ENCODE measurements at places on chromosomes 7 and 10. TPM values are rescaled to one million over a fixed set of nuclear protein-coding genes. Genes with fewer than 3 reads are reported as not detected.

GRCh38 chr10:77179015-77179695 lies 458.5 kb downstream of the KCNMA1 start:
- DNase-seq, result no peak

DNA sequence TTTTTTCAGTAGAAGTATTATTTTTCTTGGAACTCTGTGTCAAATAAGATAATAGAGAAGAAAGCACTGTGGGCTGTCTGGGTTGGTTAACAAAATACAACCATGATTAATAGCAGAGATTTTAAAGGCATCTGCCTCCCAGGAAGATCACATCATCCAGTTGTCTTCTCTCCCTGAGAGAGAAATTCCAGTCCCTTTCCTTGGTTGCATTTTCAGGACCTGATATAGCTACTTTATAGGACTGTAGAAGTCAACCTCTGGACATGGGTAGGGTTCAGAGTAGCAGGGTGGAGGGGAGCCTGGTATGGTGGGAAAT lies 309.9 kb upstream of the IGFBP3 start:
- DNase-seq, result no peak

- DNase-seq, result no peak
Observed at GRCh38 chr10:76176166-76176550, 744.7 kb downstream of the LRMDA start.

DNA sequence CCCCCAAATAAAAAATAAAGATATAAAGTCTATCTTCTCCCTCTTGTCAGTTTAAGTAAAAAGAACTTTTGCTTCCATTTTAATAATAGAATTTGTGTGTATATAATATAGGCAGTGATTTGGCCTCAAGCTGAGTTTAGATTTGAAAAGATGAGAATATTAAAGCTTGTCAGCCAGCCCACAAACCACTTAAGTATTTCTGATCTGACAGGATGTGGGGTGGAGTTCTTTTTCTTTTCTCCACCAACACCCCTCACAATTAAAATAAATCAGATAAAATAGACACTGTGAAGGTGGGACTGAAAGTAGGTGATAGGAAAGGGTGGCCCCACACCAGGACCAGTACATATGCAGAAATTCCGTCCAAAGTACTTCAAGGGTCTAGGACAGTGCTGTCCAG lies 714.1 kb downstream of the AUTS2 start:
- DNase-seq, result no peak

- no peak for DNase-seq
Observed at GRCh38 chr7:562789-563628, 43.4 kb upstream of the PDGFA start.

Gene ZP3
- not detected for total RNA-seq

- DNase-seq, result no peak
Observed at GRCh38 chr7:148037044-148037443, 553.5 kb upstream of the C7orf33 start.

Gene ZNF804B
- not detected for total RNA-seq

Gene ZNF488
- total RNA-seq, result 3.2 TPM

DNA sequence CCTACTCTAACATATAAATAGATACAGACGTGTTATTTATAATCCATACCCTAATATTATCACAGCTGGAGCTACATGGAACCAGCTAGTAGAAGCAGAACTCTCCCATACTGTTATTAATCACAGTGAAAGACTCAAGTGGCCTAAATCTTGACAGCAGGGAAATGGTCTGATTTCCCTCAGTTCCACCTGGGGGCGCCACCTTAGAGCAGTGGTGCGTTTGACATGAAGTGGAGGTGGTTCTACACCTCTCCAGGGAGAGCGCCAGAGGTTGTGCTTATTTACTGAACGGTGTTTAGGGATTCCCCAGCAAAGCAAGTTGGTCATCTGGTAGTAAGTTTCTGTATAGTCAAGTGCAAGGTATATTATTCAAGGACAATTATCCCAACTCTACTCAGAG lies 17.6 kb downstream of the DNTT start:
- no peak for DNase-seq

DNA sequence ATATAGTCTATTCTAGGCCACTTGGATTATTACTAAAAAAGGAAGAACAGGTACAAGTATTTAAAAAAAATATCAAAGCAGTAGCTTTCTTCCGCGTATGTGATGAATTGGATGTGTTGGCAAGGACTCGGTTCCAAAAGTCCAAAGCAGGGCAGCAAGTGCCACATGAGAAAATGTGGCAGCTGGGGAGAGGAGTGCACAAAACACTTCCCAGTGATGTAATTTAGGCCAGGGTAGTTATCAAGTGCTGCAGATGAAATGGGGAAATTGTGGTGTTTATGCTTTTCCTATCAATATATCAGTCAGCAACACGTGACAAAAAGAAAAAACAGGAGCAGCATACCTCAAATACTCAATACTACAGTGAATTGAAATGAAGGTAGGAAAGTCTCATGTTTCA lies 7.0 kb downstream of the RHOBTB1 start:
- no peak for DNase-seq

Gene SKIDA1
- 53.0 TPM for total RNA-seq

- peak; percentile 56 for DNase-seq
Observed at GRCh38 chr10:60943316-60944057, 498 bp downstream of the RHOBTB1 start.

Gene EIF3B
- 224 TPM for total RNA-seq

DNA sequence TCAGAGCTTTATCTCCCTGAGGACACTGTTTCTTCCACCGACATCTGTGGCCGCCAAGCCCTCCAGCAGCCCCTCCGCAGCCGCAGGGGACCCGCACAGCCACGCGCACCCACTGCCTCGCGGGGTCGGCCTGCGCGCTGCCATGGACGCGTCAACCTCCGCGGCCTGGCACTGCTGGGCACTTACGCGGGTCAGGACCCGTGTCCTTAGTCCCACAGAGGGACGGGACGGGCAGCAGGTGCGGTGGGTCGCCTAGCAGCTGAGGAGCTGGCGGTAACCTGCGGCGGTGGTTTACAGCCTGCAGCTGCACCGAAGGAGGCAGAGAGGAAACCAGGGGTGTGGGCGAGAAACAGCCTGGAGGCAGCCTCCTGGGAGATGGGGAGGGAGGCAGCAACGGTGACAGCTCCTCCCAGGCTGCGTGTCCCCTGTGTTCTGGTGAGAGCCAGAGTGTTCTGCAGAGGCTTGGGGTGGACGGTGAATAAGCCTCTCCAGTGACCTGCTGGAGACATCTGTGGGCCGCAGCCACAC lies 61.3 kb downstream of the SEC61G start:
- DNase-seq, result no peak

Gene EPHB6
- total RNA-seq, result 12.3 TPM

DNA sequence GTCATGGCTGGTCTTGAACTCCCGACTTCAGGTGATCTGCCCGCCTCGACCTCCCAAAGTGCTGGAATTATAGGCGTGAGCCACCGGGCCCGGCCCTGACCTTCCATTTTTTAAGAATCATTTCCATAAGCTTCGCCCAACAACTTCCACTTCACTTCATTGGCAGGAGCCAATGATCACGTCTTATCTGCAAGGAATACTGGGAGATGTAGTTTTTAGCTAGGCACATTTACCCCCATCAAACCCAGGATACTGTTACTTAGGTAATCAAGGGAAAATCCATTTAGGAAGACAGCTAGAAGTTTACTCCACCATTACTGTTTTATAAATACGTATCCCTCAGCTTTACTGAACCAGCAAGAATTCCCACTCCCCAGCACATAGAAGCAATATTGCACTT lies 3.4 kb upstream of the CDK13 start:
- no peak for DNase-seq

Gene ARHGAP22
- 5.2 TPM for total RNA-seq

Gene RET
- total RNA-seq, result 2.5 TPM

Gene C7orf33
- not detected for total RNA-seq

Gene TM9SF3
- total RNA-seq, result 106 TPM

- DNase-seq, result no peak
Observed at GRCh38 chr7:36747280-36748016, 23.2 kb upstream of the AOAH start.

DNA sequence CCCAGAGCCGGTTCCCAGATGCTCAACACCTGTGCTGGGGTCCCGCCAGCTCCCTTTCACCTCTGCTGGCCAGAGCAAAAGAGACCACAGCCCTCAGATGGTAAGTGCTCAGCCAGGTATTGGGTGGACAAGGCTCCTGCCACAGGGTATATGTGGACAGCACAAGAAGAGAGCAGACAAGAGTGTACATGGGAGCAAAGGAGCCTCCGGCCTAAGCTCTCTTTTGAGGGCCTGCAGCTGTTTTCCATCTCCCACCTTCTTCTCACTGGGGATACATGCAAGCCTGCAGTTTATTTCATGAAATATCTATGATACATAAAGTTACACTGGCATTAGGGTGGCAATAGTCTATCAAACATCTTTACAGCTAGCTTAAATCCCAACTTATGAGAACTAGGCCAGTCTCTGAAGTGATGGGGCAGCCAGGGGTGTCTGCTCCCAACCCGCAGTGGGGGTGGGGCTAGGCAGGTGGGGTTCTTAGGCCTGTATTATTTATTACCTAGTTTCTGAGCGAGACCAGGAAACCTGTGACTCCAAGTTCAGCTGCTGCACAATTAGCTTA lies 50.4 kb upstream of the DDC start:
- no peak for DNase-seq

Gene TMEM225B
- total RNA-seq, result 0.91 TPM

DNA sequence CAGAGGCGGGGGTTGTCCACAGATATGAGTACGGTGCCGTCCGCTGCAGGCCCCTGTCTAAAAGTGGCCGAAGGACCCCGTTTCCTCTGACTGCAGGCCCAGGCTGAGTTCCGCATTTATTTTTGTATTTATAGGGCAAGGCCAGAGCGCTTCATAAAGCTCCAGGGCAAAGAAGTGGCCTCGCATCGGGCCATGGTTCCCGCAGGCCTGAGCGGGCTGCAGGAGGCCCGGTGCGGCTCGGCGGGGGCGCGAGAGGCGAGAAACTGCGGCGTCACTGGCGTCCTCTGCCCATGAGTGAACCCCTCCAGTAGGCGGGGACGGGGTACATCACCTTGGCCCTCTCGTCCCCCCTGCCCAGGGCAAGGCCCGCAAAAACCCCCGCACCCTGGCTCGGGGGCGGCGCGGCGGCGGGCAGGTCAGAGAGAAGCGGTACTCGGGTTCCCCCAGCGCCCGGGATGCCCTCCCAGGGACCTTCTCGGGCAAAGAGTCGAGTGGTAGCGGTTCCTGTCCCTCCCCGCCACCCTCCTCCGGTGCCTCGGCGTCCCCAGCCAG lies 355.7 kb downstream of the DNAJB6 start:
- no peak for DNase-seq

- DNase-seq, result no peak
Observed at GRCh38 chr10:89030791-89031190, 40.2 kb downstream of the FAS start.

GRCh38 chr7:8390262-8390626 lies 43.2 kb upstream of the NXPH1 start:
- DNase-seq, result no peak

DNA sequence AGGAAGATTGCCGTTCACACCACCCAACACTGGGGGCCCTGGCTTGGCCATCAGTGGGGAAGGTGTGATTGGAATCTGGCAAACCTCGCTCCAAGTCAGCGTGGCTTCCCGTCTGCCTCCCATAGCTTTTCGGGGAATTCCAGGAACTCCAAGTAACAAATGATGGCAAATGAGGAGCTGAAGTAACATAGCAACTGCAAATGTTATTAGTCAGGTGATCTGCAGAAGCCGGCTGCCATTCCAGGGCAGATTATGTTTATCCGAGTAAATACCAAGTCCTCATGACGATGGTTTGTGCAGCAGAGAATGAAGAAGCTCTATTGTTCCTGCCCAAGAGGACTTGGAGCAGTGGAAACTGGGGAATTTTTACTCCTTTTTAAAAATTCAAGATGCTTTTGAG lies 270.5 kb upstream of the PODXL start:
- DNase-seq, result no peak

Gene ADAM8
- total RNA-seq, result 3.6 TPM
